ENCODE measurements at places on chromosomes 2 and 18.

DNA sequence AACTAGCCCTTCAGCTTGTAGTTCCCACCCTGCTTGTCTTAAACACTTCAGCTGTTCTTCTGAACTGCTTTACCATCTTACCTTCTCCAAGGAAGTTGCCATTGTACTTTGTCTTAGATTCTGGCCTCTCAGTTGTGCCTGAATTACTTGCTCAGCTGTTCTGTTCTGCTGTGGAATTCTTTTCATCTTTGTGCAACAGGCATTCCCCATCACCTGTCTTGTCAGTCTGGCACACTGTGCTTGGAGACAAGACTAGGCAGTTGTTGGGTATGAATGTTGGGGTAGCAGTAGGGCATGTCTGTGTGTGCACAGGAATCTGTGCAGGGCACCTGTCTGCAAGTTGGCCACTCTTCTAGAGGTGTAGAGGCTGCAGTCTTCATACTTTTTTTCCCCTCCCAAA is 38.7 kb downstream of the PHLPP1 start:
- DNase-seq = no peak

DNA sequence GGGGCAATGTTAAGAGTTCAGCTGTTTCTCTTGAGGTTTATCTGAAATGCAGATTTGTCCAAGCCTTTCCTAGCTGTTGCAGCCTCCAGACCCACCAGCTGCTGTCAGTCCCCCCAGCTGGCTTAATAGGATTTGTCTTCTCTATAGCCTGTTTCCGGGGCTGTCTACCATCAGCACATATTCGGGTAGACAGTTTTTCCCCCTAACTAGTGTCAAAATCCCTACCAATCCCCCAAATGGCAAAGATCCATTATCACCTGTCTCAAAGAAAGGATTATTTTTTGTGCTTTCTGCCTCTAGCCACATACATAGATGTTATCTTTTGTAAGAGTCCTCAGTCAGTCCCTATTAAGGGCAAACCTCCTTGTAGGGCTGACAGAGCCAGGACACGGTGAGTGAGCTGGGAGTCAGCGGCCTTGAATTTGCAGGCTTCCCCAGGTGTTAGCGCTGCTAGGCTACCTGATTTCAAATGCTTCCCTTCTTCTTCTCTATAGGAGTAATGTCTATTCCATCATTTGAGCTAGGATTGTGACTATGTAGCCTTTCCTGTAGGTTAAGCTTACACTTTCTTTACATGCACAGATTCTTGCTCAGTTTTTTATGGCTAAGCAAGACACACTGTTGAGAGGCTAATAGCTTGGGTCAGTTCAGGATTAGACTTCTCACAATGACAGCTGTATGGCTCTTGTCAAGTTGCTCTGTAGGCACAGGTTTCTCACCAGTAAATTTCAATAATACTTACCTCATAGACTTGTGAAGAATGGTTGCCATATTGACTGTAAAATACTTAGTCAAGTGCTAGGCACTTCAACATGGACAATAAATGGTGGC is 171.1 kb upstream of the UNC80 start:
- no peak for DNase-seq

GRCh38 chr2:166167449-166167848 is 39.6 kb upstream of the SCN1A start:
- DNase-seq = no peak

- no peak for DNase-seq
Measured at GRCh38 chr2:238369591-238370040, 49.3 kb downstream of the TRAF3IP1 start.

GRCh38 chr2:212845941-212846340 is 305.5 kb downstream of the IKZF2 start:
- no peak for DNase-seq

DNA sequence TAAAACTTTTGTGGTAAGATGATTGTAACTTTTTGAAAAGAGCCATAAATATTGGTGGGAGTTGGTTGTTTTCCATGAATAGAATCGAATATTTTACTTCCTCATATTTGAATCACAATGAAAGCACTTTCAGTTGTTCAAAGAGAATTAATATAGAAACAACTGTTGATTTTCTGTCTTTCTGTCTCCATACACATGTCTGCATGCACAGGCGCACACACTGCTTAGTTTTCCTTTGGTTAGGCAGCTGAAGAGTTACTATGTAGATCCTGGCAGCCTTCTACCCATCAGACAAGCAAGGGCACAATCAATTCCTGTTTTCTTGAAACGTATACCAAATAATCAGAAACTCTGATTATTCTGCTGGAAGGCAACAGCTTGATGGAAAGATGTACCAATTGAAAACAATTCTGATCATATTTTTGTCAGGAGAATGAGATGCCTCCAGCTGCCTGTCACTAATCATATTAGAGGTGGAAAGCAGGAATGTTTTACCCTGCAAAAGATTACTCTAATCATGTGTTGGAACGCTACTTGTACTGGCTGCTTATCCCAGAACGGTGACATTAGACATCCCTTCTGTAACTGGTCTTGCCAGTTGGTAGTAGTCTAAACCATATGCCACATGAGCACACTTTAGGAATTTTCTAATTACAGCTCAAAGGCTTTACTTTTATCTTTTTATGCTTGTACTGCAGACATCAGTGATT is 24.0 kb downstream of the SPATS2L start:
- no peak for DNase-seq

GRCh38 chr2:30636311-30636710 is 170.9 kb downstream of the CAPN13 start:
- DNase-seq = no peak

- no peak for DNase-seq
Measured at GRCh38 chr18:48826806-48827205, 124.0 kb downstream of the SMAD7 start.

DNA sequence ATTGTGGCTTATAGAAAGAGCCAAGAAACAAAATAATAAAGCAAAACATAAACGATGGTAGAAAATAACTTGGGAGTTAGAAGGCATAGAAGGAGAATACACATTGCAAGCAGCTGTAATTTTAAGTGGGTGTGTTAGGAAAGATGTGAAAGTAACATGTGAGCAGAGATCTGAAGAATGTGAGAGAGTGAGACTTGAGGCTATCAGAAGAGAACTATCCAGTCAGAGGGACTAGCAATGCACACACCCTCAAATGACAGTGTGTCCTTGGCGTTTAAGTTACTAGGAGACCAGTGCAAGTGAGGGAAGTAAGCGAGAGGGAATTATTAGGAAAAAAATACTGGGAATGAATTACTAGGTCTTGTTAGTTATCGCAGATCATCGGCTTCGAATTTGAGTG is 304.9 kb downstream of the DSEL start:
- no peak for DNase-seq

DNA sequence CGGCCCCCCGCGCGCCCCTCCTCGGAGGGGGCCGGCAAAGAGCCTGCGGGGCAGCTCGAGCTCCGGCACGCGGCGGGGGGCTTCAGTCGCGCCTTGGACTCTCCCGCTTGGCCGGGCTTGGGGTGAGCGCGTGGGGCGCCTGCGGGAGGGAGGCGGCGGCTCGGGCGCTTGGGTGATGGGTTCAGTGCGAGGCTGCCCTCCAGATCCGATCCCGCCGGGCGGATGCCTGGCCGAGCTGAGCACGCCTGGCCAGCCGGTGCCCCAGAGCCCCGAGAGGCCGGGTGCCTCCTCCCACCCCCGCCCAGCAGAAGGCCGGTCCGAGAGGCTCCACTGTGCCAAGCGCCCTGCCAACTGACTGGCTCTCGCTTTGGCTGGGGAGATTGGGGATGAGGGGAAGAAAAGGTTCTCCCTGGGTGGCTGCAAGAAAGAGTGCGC is 273 bp upstream of the NXPH2 start:
- DNase-seq = no peak

DNA sequence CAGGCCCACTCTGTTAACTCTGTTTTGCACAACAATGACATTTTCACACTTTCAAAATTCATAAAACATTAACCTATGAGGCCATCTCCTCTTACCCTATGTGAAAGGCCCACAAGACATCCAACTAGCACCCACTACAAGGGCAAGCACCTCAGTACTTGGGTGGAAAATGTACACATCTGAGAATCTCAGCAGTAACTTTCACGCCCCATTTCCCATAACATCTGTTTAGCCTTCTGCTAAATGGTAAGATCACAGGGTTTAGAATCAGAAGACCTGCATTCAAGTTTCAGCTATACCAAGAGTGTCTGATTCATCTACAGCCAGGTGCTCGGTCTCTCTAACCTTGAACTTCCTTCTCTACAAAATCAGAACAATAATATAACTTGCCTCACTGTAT is 89.2 kb downstream of the SP100 start:
- DNase-seq = no peak

DNA sequence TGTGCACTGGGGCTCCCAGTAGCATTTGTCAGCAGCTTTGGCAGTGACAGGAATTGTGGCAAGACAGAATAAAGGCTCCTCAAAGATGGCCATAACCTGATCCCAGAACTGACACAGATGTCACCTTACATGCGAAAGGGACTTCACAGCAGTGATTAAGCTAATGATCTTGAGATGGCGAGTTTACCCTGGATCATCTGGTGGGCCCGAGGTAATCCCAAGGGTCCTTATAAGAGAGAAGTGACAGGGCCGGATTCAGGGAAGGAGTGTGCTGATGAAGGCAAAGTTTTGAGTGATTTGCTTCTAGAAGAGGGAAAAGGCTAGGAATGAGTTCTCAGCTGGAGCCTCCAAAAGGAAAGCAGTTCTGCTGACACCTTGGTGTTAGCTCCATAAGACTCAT is 333.9 kb downstream of the LPIN1 start:
- DNase-seq = no peak

DNA sequence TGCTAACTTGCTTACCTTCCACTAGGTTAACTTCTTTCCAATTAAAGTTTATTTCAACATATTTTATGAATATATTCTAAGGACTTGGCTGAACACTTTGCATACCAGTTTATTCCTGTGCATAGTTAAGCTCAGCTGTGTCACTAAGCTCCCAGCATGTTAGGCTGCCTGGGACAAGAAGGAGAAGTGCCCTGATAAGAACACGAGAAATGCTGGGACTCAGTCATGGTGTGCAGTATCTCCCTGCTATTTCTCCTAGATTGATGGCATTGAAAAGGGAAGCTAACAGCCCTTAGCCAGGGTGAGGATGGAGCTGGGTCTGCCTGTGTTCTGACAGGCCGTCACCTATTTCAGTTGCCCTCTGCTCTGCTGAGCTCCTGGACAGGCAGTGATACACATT is 164.3 kb downstream of the TRABD2A start:
- no peak for DNase-seq

DNA sequence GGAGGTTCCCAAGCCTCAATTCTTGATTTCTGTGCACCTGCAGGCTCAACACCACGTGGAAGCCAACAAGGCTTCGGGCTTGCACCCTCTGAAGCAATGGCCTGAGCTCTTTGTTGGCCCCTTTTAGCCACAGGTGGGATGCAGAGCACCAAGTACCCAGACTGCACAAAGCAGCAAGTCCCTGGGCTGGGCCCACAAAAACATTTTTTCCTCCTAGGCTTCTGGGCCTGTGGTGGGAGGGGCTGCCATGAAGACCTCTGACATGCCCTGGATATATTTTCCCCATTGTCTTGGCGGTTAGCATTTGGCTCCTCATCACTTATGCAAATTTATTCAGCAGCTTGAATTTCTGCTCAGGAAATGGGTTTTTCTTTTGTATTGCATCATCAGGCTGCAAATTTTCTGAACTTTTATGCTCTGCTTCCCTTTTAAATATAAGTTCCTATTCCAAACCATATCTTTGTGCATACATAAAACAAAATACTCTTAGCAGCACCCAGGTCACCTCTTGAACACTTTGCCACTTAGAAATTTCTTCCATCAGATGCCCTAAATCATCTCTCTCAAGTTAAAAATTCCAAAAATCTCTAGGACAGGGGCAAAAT is 9.0 kb upstream of the MATN3 start:
- DNase-seq = no peak

GRCh38 chr2:30147715-30148610 is 1.2 kb downstream of the YPEL5 start:
- DNase-seq = peak; percentile 87

- DNase-seq = peak; percentile 99
Measured at GRCh38 chr18:79678665-79679551, 695 bp upstream of the CTDP1 start.

GRCh38 chr2:40332191-40332826 is 119.6 kb downstream of the SLC8A1 start:
- DNase-seq = no peak

- DNase-seq = no peak
Measured at GRCh38 chr2:230589025-230589424, 123.6 kb upstream of the CAB39 start.

GRCh38 chr18:24491927-24492834 is 31.7 kb downstream of the HRH4 start:
- DNase-seq = no peak

DNA sequence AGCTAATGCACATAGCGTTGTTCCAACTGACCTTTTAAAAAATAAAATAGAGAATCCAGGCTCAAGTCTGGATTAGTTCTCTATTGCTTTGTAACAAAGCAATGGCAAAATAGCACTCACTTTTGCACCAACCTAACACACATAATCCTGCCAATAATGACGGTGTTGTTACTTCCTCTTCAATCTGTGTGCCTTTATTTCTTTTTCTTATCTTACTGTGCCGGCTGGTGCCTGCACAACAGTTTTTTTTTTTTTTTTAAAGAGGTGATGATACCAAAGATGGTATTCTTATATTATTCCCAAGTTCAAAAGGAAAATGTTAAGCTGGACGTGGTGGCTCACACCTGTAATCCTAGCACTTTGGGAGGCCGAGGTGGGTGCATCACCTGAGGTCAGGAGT is 3.4 kb downstream of the PLB1 start:
- DNase-seq = no peak

DNA sequence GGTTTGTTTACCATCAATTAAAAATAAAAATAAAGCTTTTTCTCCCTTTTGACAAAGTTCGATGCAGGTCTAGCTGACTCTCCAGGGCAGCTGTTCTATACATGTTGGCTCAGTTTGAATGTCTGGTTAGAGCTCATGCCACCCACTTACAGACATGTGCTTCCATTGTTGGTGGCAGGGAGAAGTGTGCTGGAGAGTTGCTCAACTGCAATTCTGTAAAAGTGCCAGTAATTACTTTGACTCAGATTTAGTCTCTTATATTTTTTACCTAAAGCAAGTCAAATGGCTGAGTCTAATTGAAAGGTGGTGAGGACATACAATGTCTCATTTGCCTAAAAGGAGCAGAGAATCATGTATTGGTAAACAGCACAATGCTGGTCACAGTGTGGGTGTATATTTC is 609.1 kb upstream of the SYT4 start:
- DNase-seq = no peak

- DNase-seq = no peak
Measured at GRCh38 chr18:35775887-35776286, 194.3 kb downstream of the GALNT1 start.

- DNase-seq = no peak
Measured at GRCh38 chr2:181554061-181554830, 97.1 kb downstream of the ITGA4 start.

DNA sequence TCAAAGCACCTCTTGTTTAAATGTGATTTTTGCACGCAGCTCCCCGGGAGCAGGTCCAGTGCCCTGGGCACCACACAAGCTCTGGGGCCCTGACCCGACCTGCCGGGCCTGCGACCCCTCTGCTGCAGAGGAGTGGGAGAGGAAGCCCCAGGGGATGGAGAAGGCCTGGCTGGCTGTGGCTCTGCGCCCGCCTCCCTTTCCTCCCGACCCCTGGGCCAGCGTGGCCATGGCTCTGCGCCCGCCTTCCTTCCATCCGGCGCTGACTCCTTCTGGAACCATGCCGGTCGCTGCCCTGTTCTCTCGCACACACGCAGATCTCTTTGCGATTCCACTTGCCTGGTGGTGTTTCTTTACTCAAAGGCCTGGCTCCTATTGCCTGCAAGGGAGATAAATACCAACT is 166.5 kb upstream of the SALL3 start:
- DNase-seq = no peak

GRCh38 chr2:207515671-207516070 is 14.1 kb upstream of the CREB1 start:
- no peak for DNase-seq

Measured in frontal cortex (tissue), 4 donors.